ENCODE measurements at places on chromosomes 5 and 9. TPM values are rescaled to one million over a fixed set of nuclear protein-coding genes. Genes with fewer than 3 reads are reported as not detected.

Gene PCDHGB7
- total RNA-seq = 45.2 TPM

Gene LECT2
- not detected for total RNA-seq

Gene TMEM267
- total RNA-seq = 6.8 TPM

Gene NTRK2
- total RNA-seq = not detected

Gene PCDHB4
- 2.3 TPM for total RNA-seq

Gene ADGRD2
- not detected for total RNA-seq

Gene HMHB1
- total RNA-seq = not detected

Gene NUTM2G
- total RNA-seq = not detected

Gene SHISAL2B
- 1.4 TPM for total RNA-seq

Gene C9orf153
- total RNA-seq = 0.36 TPM

Gene AOPEP
- total RNA-seq = 22.1 TPM

Gene PCDHB12
- 8.4 TPM for total RNA-seq

Gene OR13D1
- not detected for total RNA-seq

Gene SOX30
- 0.15 TPM for total RNA-seq

Gene ZNF608
- 88.0 TPM for total RNA-seq

Gene COL15A1
- 24.0 TPM for total RNA-seq

Gene STC2
- 3.6 TPM for total RNA-seq
